ENCODE measurements at places on chromosomes 4 and X.

- no peak for DNase-seq
Measured at GRCh38 chr4:70303090-70303489, 31.7 kb upstream of the CABS1 start.

GRCh38 chr4:24551492-24552289 lies 32.7 kb downstream of the DHX15 start:
- DNase-seq, result peak; percentile 64

DNA sequence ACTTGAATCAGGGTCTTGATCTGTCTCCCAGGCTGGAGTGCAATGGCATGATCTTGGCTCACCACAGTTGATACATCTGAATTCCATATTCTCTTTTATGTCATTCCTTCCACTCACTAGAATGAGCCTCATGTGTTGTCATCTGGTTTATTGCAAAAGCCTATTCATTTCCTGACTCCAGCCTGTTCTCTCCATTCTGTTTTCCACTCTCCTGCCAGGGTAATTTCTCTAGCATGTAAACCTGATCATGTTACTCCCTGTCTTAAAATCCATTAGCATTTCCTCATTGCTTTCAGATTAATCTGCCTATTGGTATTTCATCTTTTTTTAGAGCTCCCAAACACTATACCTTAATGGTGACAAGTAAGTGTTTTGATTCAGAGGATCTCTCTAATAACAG lies 4.3 kb upstream of the DDX60L start:
- DNase-seq, result peak; percentile 77

- DNase-seq, result no peak
Measured at GRCh38 chr4:53651156-53651735, 60.0 kb upstream of the LNX1 start.

- no peak for DNase-seq
Measured at GRCh38 chr4:115883231-115883630, 769.8 kb upstream of the NDST4 start.

GRCh38 chr4:132992686-132993085 lies 156.4 kb upstream of the PCDH10 start:
- no peak for DNase-seq

- DNase-seq, result no peak
Measured at GRCh38 chr4:114026447-114026846, 47.0 kb upstream of the ARSJ start.

GRCh38 chr4:174324725-174325124 lies 41.0 kb downstream of the CEP44 start:
- DNase-seq, result no peak

- no peak for DNase-seq
Measured at GRCh38 chr4:151721916-151722315, 38.9 kb downstream of the GATB start.

GRCh38 chrX:45619290-45619689 lies 418.6 kb upstream of the DIPK2B start:
- peak; percentile 57 for DNase-seq

DNA sequence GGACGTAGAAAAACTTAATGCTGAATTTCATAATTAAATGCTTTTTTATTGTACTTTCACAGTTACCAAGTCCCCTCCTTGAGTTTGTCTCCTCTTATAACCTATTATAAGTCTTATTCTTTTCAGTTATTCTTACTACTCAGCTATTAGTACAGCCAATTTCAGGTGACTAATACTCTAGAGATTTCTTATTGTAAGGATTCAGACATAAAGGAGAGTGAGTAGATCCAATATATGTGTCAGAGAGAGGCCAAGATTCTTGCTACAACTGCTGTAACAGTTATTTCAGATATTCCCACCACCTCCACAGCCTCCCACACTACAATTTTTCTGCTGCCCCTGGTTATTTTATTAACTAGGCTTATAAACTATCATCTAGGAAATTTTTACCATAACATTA lies 274.5 kb downstream of the GPAT3 start:
- DNase-seq, result no peak

Data from mesenchymal stem cell (in vitro differentiated cells and primary cell).